ENCODE measurements at places on chromosomes 6 and 20.
A peak's percentile ranks its signal among the peaks of the same experiment; 100 is the strongest.

DNA sequence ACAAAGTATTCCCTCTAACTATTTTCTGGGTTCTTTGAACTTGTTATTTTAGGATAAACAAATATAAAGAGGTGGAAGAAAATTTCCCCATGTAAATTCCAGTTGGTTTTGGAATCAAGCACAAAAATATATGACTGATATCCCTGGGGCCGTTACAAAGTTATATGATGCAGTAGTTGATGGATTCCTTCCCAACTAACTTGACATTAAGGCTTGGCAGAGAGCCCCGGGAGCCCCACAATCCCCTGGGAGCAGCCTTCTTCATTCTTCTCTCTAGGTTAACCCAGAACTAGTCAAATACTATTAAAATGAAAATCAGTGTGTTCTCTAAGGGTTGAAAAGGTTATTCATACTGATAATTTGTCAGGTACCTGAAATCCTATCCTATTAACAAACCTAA, 508.9 kb upstream of the SOX4 start:
- no peak for DNase-seq

DNA sequence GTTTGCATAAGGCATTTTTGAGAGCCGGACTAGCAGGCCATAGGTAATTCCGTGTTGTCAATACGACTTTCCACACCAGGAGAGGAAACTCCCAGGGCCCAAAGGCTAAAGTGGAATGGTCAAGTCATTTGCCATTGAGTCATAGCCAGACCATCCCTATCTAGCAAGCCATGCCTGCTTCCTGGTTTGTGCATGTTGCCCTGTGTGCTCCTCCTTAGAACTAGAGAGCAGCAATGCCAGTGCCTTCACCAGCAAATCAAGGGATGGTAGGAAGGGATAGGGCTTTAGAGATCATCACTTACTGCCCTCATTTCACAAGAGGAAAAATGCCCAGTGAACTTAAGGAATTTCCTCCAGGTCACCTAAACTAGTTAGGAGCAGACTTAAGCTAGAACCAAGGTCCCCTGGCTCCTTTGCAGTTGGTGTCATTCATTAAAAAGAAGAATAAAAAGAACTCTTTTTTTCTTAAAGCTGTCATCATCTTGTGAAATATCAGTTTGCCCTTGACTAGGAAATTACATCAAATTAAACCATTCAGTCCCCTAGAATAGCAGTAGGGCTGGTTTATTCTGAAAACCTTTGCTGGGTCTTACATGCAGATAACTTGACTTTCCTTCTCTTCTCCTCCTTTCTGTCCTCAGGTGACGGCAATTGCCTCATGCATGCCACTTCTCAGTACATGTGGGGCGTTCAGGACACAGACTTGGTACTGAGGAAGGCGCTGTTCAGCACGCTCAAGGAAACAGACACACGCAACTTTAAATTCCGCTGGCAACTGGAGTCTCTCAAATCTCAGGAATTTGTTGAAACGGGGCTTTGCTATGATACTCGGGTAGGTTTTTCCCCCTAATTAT, 7.4 kb downstream of the TNFAIP3 start:
- peak; percentile 79 for DNase-seq

GRCh38 chr6:25122001-25122400, 157.2 kb upstream of the CARMIL1 start:
- no peak for DNase-seq

DNA sequence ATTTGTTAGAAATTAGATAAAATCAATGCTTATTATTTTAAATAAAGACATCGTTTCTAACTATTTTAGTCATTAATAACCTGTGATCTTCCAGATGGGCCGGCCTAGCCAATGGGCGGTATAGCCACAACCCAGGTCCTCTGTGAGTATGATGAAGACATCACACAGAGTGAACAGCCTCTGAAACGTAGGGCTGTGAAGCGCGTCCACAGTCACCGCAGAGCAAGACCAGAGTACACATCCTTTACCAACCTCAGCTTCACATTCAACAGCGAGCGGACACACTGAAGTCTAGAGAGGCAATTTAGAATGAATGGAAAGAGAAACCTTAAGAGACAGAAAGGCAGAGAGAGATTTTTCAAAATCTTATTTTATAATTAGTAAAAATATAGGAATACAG, 125.0 kb upstream of the RPS6KA2 start:
- no peak for DNase-seq

DNA sequence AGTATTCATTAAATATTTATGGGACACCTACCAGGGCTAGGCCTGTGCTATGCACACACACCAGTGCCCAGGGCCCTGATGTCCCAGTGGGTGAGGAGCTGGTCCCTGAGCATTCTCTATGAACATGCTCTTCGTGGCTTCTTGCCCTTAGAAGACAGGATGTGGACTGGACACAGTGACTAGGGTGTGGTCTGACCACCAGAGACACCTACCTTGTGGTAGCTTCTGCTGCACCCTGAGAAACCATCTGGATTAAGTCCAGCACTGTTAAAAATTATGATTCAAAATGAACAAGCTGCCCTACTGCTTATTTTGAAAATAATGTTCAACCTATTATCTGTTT, 112.9 kb upstream of the RPS6KA2 start:
- DNase-seq: no peak

DNA sequence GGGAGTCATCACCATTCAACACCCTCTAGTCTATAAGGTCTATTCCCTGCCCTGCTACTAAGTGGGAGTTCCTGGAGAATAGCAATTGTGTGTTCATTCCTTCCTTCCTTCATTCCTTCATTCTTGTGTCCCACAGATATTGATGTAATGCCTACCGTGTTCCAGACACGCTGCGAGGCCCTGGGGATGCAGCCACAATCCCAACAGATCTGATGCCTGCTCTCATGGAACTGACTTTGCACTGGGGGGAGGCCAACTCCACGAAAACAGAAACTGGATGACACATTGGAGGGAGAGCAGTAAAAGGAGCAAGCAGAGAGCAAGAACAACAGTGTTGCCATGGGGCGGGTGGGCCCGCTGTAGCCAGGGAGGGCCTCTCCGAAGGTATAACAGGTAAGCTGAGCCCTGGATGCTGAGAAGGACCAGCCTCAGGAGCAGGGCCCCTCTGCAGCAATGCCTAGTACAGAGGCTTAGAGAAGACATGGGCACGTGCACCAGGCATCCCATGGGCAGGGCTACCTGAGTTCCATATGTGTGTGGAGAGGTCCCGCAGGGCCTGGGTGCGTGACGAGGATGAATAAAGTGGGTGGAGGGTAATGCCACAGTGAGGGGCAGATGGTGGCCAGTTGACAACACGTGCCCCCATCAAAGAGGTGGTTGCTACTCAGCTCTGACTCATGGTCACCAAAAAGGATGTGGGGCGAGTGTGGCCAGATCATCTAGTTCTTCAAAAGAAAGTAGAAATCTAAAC, 173.9 kb downstream of the NFATC2 start:
- DNase-seq: no peak

DNA sequence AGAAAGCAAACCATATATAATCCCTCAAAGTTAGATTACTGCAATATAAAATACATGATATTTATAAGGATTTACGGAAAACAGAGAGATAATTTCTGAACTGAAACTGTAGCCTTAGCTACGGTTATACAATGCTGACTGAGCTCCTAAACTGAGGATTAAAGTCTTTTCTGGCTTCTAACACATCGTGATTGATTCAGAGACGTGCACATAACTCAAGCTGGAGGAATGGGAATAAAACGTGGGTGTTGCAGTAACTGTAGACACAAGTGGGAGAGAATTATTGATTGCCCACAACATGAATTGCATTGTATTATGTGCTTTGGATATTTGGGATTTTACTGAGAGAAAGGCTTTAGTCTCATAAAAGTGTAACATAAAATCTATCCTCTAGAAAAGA, 418.0 kb upstream of the OPRM1 start:
- DNase-seq: no peak

DNA sequence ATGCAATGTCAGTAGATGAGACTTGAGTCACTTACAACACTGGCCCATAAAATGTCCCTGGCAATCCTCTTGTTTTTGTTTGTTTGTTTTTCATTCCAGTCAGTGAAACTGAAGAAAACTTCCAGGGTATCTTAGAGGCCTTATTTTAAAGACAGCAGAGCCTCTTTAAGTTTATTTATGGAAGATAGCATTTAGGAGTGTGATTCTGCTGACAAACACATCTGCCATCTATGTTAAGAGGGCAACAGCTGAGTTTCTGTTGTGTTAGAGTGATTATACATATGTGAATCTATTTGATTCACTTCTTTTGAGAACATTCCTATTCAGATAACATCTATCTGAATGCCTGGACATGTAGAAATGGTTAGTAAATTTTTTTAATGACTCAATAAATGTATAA, 812.6 kb downstream of the TENT5A start:
- no peak for DNase-seq

- DNase-seq: no peak
Measured at GRCh38 chr6:1227600-1227934, 84.3 kb upstream of the FOXQ1 start.

GRCh38 chr6:102907181-102907580, 1513.7 kb downstream of the GRIK2 start:
- no peak for DNase-seq

DNA sequence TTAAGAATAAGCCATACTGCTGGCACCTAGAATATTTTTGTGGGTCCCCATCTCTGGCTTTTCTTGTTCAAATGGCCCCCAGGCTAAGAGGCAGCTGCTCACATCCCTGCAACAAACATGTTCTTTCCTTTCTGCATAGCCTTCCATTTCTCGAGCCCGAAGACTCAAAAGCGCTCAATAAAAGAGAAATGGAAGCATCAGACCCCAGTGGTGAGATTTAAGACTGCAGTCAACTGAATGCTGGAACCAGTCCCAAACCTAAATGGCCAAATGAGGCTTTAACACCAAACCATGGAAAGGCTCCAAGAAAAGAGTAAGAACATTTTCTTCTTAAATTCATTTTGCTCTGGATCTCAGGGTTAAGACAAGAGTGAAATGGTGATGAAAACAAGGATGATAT, 122.1 kb upstream of the TRAF3IP2 start:
- DNase-seq: no peak

DNA sequence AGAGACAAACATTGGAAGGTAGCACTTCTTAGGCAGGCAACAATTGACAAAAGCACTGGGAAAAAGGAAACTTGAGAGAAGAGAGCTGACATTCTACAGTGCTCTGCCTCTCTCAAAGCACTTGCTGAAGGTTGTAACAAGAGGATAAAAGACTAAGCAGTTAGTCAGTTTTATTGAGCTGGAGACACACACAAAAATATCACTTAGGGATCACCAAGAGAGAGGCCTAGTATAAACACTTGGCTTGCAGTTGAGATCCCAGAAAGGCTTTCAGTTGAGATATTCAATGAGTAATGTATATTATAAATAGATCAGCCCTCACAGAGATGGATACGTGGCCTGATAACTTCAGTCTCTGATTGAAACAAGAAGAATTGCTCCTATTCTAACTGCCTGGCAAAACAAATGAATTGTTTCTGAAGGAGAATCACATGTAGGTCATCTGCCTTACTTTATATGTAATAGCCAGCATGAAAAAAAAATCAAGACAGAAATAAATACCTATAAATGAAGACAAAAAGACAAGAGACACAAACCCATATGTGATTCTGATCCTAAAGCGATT, 747.2 kb upstream of the MAN1A1 start:
- DNase-seq: no peak

DNA sequence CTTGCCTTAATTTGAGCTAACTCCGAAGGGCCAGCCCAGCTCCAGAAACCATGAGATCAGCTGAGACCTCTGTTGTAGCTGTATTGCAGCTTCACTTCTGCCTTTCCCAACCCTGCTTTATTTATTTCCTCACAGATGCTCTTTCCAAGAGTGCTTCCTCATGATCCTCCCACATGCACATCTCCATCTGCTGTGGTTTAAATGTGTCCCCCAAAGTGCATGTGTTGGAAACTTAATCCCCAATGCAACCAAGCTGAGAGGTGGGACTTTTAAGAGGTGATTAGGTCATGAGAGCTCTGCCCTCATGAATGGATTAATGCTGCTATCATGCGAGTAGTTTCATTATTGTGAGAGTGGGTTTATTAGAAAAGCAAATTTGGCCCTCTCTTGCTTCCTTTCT, 164.4 kb upstream of the TAB2 start:
- peak; percentile 78 for DNase-seq
